ENCODE measurements at places on chromosomes 3 and 15.
A peak's percentile ranks its signal among the peaks of the same experiment; 100 is the strongest.

- H3K4me1 ChIP-seq, result peaks cover 21% of the 10 kb centered on the region
- peak within 1 kb of the TSS; percentile 86 for H3K27ac ChIP-seq
- peak within 1 kb of the TSS; percentile 95 for H3K4me3 ChIP-seq
- DNase-seq, result peak; percentile 83
- no peaks in the 10 kb centered on the region for H3K27me3 ChIP-seq
Observed at GRCh38 chr3:186806089-186807055, at the start of gene RFC4. Gene RFC4 (minus strand): TSS chr3:186806482. CDS start chr3:186804713, 1,769 bp downstream.

GRCh38 chr3:121411523-121411922 is 134.3 kb downstream of the POLQ start:
- no peaks in the 10 kb centered on the region for H3K27me3 ChIP-seq
- DNase-seq, result no peak
- no peaks in the 10 kb centered on the region for H3K4me1 ChIP-seq
- H3K36me3 ChIP-seq, result no peaks in the 10 kb centered on the region
- no peak overlapping the region for H3K27ac ChIP-seq

DNA sequence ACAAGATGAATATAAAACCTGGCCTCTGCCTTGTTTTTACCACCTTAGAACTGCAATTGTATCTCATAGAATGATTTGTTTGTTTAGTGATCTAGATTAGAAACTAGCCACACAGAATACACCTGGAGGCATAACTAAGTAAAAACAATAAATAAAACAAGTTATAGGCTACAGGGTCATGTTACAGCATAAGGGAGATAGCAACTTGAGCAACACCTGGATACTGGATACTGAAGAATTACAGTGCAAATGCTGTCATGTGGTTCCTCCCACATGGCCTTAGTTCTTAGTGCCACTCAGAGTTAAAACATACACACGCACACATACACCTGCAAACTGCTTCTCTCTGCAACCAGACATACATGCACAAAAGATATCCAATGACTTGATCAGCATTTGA is 563.4 kb upstream of the DPPA4 start:
- H3K4me1 ChIP-seq, result peaks cover 6% of the 10 kb centered on the region
- H3K27ac ChIP-seq, result no peak overlapping the region
- no peak for DNase-seq
- H3K4me3 ChIP-seq, result no peak overlapping the region

DNA sequence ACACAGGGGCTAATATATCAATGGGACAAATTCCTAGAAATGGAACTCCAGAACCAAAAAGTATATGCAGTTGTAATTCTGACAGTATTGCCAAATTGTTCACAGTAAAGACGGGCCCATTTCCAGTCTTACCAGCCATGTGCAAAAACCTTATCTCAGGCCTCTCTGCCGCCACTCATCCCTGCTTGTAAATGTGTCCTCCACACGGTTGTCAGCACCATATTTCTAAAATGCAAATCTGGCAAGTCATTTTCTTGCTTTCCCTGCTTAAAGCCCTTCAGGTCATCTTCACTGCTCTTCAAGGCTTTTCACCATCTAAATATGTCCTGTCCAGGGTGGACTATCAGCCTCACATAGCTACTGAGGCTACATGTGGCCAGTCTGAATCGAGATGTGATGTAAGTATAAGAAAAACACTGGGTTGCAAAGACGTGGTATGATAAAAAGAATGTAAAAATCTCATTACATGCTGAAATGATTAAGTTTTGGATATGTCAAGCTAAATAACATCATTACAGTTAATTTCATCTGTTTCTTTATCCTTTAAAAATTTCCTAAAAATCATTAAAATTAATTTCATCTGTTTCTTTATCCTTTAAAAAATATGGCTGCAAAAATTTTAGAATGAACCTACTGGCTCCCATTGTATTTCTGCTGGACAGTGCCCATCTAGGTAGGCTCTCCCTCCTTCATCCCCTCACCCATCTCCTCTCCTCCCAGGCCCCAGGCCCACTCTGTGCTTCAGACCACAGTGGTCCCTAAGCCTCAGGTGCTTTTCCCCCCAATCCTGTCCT is 980 bp downstream of the PARP9 start:
- H3K27me3 ChIP-seq, result no peaks in the 10 kb centered on the region
- DNase-seq, result no peak
- peak overlapping the region; percentile 98 for H3K27ac ChIP-seq
- H3K4me3 ChIP-seq, result peak overlapping the region; percentile 75

DNA sequence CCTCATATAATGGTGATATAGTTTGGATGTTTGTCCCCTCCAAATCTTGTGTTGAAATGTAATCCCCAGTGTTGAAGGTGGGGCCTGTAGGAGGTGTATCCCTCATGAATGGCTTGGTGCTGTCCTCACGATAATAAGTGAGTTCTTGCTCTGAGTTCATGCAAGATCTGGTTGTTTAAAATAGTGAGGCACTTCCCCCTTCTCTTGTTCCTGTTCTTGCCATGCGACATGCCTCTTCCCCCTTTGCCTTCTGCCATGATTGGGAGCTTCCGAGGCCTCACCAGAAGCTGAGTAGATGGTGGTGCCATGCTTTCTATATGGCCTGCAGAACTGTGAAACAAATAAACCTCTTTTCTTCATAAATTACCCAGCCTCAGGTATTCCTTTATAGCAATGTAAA is 39.2 kb downstream of the REC114 start:
- no peaks in the 10 kb centered on the region for H3K36me3 ChIP-seq
- no peak for DNase-seq
- no peaks in the 10 kb centered on the region for H3K27me3 ChIP-seq
- no peak overlapping the region for H3K4me3 ChIP-seq

GRCh38 chr3:36852071-36852470 is 87.7 kb upstream of the DCLK3 start:
- peaks cover 92% of the 10 kb centered on the region for H3K36me3 ChIP-seq
- no peaks in the 10 kb centered on the region for H3K27me3 ChIP-seq
- H3K4me1 ChIP-seq, result no peaks in the 10 kb centered on the region
- no peak for DNase-seq

DNA sequence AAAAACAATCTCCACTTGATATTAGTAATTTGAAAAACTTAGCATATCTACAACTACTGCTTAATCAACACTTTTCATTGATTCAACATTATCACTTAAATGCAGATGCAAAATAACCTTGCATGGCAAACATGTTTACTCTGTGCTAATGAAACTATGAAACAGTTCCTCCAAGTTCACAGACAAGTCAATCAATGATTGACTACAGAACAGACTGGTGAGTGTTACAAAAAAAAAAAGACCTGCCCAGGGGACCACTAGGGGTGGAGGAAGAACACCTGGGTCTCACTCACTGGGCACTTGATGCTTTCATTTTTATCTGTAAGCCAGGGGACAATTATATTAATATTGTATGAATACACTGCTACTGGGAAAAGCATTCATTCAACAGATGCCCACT is 4.3 kb upstream of the NR2C2 start:
- H3K4me3 ChIP-seq, result no peak overlapping the region
- H3K27me3 ChIP-seq, result no peaks in the 10 kb centered on the region
- no peak for DNase-seq
- peaks cover 10% of the 10 kb centered on the region for H3K4me1 ChIP-seq
- no peaks in the 10 kb centered on the region for H3K36me3 ChIP-seq
- H3K27ac ChIP-seq, result no peak overlapping the region

GRCh38 chr3:139677388-139678155 is at the start of gene NMNAT3:
Gene NMNAT3 (minus strand): TSS chr3:139677972. CDS start chr3:139627724, 50,248 bp downstream.
- peaks cover 7% of the 10 kb centered on the region for H3K4me1 ChIP-seq
- peak; percentile 84 for DNase-seq
- H3K36me3 ChIP-seq, result no peaks in the 10 kb centered on the region
- no peaks in the 10 kb centered on the region for H3K27me3 ChIP-seq

DNA sequence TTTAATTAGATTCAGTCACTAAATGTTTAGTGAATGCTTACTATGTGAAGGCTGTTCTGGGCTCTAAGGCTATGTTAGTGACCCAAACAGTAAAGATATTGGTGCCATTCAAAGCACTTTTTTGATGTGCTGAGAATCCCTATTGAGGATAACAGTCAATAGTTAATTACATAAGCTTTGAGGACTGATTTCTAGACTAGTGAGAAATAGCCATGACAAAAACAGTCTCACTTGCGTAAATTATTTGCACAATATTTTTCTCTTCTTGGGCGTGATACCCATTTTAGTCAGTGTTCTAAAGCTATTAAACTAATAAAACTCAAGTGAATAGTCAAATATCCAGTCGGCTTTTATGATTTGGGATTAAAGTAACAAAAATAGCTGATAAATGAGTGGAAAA is 74.6 kb downstream of the UBE2E2 start:
- no peak for DNase-seq
- H3K27ac ChIP-seq, result no peak overlapping the region
- H3K4me3 ChIP-seq, result no peak overlapping the region
- H3K4me1 ChIP-seq, result no peaks in the 10 kb centered on the region
- no peaks in the 10 kb centered on the region for H3K27me3 ChIP-seq

GRCh38 chr3:183845608-183846288 is 20.4 kb upstream of the MAP6D1 start:
- no peaks in the 10 kb centered on the region for H3K4me1 ChIP-seq
- H3K36me3 ChIP-seq, result peaks cover 7% of the 10 kb centered on the region
- H3K27ac ChIP-seq, result no peak overlapping the region
- H3K4me3 ChIP-seq, result no peak overlapping the region
- no peaks in the 10 kb centered on the region for H3K27me3 ChIP-seq
- DNase-seq, result no peak

GRCh38 chr15:38482572-38482971 is 28.6 kb downstream of the FAM98B start:
- DNase-seq, result no peak
- peaks cover 21% of the 10 kb centered on the region for H3K4me1 ChIP-seq
- H3K27me3 ChIP-seq, result no peaks in the 10 kb centered on the region
- peak overlapping the region; percentile 4 for H3K27ac ChIP-seq

Measured in naive thymus-derived CD4-positive, alpha-beta T cell (primary cell).